Activated naive CD4-positive, alpha-beta T cell (primary cell): ENCODE measurements at places on chromosomes 5 and 9.

DNA sequence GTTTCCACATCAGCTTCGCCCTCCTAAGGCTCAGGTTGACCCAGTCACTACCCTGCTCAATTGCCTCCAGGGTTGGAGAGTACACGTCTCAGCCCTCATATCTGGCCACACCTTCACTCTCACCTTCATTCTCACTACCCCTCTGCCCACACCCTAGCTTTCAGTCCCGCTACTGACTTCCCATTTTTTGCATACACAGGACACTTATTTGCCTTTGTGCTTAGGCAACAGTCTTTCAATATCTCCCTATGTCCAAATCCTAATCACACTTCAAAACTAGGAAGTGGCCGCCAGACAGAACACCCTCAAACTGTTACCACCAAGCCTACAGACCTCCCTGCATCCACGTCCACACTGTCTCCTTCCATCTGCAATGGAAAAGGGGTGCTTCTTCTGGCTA lies 10.9 kb downstream of the MCTP1 start:
- DNase-seq, result no peak

DNA sequence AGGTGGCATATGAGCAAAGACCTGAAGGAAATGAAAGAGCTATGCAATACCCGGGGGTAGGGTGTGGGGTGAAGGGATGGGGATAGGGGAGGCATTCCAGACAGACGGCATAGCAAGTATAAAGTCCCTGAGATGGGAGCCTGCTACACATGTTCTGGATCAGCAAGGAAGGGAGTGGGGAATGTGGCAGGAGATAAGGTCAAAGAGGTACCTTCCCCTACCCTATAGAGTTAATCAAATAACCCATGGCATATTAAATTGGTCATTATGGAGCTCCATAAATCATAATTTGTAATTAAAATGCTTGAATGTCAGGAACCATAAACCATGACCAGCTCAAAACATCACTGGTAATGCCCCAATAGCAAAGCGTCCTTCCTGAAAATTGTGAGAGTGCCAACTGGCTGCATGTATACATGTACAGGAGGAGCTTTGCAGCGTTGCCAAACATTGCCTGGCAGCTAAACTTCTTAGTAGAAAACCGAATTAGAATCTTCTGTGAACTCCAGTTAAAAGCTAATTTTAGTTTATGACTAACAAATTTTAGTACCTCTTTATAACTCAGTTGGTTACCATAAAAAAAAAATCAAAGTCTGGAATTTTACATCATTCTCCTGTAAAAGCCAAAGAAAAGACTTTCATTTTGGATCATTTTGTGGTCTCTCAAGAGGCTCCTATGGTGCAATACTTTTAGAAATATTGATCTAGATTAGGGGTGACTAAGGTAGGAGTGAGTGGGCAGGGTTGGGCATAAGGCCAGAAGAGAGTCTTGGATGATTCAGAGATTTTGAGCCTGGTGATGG lies 4.7 kb downstream of the DNAI1 start:
- DNase-seq, result no peak

DNA sequence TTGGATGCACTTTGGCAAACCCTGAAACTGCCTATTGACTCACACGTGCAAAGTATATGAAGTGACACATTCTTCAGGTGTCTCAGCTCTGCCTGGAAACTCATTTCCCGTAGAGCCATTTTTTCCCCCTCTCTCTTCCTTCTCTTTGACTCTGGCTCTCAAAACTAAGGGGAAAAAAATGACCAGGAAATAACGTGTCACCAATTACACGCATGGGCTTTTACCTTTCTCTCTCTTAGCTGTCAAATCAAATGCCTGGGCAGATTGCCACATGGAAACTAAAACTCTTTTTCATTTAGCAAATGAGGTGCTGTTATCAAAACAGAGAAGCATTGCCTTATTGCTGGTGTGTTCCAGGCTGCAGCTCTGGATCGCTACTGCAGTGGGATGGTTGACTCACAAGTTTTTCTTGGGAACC lies 18.3 kb upstream of the IFNK start:
- no peak for DNase-seq

DNA sequence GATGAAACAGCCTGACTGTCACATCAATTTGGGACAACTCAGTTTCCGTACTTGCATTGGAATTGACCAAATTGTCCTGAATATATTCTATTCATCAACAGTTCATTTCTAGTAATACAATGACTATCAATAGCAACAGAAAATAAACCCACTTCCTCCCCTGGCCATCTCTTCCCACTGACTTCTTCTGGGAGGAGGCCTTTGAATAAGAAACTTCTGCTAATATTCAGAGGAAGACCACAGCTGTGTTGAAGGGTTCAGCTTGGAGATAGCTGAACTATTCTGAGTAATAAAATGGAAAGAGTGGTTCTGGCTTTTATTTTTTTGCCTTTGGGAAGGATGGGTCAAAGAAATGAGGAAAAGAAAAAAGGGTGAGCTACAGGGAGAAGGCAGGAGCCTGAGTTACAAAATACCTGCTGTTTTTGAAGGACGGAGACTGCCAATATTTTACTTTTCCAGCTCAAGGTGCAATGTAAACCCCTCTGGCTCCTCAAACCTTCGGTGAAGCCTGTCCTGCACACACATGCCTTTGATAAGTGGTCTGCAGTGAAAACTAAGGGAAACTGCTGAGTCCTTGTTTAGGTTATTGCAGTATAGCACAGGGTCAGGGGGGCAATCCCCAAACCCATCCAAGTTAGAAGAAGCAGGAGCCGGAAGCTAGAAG lies 29.9 kb downstream of the FYB1 start:
- no peak for DNase-seq

DNA sequence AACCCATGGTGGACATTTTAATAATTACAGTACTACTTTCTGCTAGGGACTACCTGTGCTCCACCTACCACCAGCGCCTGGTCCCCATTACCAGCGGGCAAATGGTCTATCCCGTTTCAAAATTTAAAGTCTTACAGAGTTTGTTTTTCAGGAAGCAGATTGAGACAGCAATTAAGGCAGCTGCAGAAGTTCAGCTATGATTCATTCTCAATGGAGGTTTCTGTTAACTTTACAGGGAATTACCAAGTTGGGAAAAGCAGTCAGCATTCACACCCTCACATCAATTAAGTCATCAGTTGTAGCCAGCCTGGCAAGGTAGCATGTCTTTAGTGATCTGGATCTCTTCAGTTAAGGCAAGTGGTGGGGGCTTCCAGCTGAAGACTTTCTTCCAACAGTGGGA lies 410.6 kb upstream of the DAB2 start:
- DNase-seq, result no peak

- DNase-seq, result no peak
These were observed 144.3 kb downstream of the CDH12 start for GRCh38 chr5:22708770-22709328.

DNA sequence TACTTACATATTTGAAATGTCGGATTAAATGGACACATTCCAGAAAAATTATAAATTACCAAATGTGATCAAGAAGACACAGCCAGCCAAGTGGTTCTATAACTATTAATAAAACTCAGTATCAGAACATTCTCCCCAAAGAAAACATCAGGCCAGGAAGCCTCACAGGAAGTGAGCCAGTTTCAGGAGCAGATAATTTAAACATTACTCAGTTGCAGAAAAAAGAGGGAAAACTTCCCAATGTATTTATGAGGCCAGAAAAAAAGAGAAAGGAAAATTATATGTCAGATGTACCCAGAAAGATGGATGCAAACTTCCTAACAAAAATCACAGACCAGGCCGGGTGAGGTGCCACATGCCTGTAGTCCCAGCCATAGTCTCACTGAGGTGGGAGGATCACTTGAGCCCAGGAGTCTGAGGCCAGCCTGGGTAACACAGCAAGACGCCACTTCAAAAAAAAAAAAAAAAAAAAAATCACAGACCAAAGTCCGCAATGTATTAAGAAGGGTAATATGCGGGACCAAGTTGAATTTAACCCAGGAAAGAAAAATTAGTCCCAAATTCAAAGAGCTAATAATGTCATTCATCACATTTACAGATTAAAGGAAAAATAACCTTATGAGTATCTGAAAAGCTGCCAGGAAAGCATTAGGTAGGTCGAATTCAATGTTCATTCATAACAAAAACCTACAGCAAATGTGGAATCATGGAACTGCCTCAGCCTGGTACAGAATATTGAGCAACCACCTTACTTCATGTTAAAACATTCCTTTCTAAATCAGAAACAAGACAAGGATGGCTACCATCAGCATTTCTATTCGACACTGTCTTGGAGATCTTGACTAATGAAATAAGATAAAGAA lies 37.2 kb upstream of the NRARP start:
- no peak for DNase-seq

DNA sequence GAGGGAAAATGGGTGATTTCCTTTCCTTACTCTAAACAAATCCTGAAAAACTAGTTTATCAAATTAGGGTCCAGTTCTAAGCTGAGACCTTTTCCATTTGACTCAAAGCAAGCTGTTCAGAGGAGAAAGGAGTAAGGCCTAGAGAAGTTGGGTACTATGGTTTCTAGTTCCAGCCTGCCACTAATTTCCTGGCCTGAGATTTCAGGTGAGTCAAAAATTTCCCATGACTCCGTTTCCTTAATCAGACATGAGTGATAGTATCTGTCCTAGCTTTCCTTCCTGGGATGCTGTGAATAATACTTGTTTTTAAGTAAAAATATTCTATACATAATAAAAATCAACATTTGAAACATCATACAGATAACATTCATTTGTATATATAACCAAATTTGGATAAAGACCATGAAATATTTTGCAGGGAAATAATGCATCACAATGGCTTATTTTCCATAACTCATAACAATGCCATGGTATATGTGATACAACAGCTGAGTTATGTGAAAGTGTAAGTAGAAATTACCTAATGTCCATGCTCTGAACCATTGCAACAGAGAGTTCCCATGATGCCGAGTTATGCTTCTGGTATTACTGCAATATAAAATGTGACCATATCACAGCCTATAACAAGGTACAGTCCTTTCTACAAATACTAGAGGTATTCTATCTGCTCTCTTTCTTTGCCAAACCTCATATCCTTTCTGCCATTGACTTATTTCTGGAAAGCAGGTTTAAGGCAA lies 142.7 kb downstream of the MLLT3 start:
- no peak for DNase-seq

DNA sequence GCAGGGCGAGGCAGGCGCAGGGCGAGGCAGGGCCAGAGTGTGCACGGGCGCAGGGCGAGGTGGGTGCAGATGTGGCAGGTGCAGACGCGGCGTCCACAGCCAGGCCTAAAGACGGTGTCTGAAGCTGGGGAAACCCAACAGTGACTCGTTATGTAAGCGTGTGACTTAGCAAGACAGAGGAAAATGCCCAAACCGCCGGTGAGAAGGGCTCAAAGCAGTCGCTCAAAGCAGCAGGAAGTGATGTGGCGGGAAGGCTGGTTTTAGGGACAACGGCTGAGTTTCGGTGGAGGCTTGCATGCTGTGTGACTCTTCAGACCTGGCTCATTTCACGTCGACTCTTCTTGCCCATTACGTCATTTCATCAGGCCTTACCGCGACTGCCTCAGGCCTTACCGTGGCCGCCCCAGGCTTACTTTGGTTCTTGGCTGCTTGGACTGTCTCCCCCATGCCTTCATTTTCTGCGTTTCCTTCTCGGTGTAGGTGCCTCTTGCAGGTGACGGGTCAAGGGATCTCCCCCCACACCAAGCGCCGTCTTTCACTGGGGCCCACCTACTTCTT lies 50.5 kb upstream of the EXOC3 start:
- DNase-seq, result peak; percentile 23

DNA sequence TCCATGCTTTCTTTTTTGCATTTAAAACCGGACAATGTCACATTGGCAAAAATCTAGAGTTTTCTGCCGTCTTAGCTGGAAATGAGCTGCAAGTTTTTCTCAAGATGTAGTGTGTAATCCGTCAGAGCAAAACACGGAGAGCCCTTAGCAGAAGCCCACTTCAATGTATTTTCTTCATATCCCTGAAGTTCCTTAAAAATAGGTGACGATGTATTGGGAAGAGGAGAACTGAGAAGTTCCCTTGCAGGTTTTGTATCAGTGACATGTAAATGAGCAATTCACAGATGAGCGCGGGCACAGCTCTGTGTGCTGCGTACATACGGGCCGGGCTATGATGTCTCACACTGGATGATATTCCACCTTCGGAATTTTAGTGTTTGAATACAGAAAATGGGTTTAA lies 14.8 kb upstream of the CLPTM1L start:
- DNase-seq, result no peak

GRCh38 chr5:167392240-167392639 lies 899.2 kb upstream of the WWC1 start:
- no peak for DNase-seq

- no peak for DNase-seq
These were observed 201.3 kb downstream of the FANCC start for GRCh38 chr9:95116002-95116807.

DNA sequence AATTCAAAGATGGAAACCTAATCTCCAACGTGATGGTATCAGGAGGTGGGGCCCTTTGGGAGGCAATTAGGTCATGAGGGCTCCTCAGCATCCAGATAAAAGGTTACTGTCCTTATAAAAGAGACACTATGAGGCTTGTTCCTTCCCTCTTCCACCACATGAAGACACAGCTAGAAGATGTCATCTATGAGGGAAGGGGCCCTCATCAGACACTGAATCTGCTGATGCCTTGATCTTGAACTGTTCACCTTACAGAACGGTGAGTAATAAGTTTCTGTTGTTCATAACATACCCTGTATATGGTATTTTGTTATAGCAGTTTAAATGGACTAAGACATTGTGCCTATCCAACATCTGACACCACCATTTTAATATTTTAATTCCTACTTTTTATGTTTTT lies 19.7 kb upstream of the CCNH start:
- DNase-seq, result no peak

DNA sequence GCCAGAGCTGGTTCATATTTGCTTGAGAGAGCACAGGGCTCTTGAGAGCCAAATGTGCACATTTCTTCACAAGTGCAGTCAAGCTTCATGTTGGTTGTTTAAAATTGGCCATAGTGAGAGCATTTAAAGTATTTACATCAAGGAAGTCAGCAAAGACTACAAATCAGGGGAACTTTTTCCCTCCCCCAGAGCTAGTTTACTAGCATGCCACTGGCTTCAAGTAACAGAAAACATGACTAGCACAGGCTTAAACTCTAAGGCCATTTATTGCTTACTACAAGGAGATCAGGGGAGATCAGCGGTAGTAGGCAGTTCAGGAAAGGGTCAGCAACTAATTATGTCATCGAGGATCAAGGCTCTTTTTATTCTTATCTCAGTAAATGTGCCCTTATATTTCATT lies 11.0 kb upstream of the CCDC171 start:
- DNase-seq, result no peak

GRCh38 chr5:178248750-178249149 lies 16.1 kb upstream of the PHYKPL start:
- DNase-seq, result no peak

DNA sequence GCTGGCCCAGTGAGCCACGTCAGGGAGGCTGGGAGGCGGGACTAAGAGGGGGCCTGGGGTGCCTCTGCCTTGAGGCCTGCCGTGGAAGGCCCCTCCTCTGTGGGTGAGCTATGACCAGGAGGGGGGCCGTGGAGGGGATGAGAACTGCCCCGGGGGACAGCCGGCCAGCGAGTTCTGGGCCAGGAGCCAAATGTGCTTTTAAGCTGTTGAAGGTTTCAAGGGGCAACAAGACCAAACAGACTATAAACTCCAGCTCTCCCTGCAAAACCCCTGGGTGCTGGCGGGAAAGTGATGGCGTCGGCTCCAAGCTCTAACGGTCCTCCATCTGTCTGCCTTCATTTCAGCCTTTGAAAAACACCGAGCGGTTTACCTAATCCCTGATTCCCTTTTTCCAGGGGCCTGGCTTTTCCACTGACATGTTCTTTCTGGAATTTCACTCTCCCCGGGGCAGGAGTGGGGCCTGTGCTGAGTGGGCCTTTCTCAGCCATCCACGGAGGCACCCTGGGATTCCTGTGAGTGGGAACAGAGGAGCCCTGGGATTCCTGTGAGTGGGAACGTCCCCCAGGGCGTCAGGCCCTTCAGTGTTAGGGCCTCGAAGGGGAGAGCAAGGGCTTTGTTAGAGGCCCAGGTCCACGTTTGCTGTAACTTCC lies 65.6 kb downstream of the COL5A1 start:
- DNase-seq, result no peak
